ENCODE measurements at places on chromosomes 2 and 18. TPM values are rescaled to one million over a fixed set of nuclear protein-coding genes. Genes with fewer than 3 reads are reported as not detected.

C2orf15 gene
- total RNA-seq, result under 0.01 TPM

AGXT gene
- not detected for total RNA-seq

PRKAG3 gene
- not detected for total RNA-seq

CYP26B1 gene
- total RNA-seq, result not detected

CPLX4 gene
- not detected for total RNA-seq

LOXHD1 gene
- total RNA-seq, result not detected

TMEM169 gene
- 0.83 TPM for total RNA-seq

SELENOI gene
- 25.0 TPM for total RNA-seq

IGFBP2 gene
- 33.5 TPM for total RNA-seq

VIL1 gene
- total RNA-seq, result not detected

PROC gene
- total RNA-seq, result not detected

MROH2A gene
- not detected for total RNA-seq

B3GNT7 gene
- total RNA-seq, result under 0.01 TPM

DNA sequence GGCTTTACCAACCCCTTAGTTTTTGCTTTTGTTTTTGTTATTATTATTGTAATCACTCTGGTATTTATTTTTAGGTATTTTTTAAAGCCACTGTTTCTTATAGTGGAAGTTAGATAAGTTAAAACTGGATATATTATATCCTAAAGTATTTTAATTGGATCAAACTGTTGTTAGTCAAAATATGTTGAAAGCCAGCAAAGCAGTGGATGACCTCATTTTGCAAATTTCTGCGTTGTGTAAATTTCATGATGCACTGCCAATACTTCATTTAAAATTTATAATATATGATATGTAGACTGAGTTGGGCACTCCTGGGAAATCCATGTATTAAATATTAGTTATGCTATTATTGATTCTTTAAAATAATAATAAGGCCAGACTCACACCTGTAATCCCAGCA is 661.7 kb upstream of the NRXN1 start:
- no peak overlapping the region for H3K4me3 ChIP-seq
- H3K27me3 ChIP-seq, result no peaks in the 10 kb centered on the region
- H3K4me1 ChIP-seq, result no peaks in the 10 kb centered on the region

DNA sequence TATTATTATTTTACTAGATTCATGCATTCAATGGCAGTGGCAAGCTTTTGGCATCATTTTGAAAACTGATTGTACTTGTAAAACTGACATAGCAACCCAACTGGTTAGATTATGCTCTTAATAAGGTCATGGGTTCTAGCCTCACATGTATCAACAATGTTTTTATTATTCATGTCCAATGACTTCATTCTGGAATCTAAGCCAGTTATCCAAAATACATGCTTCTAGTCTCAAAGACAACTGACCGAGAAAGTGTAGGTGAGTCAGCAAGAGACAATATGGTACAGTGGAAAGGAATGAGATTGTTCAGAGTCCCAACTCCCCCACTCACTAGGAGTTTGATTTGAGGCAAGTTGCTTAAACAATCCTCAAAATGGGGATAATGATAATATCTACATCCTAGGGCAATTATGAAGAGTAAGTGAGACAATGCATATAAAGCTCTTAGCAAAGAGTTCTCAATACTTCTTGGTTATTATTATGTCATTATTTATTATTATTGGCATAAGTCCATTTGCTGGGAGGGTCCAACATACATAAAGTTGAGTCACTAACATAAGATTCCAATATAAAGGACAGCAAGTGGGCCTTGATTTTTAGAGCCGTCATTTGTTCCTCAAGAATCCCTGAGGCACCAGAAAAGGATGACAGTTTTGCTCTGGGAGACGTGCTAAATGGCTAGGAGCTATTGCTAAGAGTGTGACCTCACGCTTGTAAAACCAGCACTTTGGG is 99.4 kb downstream of the NEB start:
- H3K27me3 ChIP-seq, result no peaks in the 10 kb centered on the region
- no peak overlapping the region for H3K4me3 ChIP-seq
- no peaks in the 10 kb centered on the region for H3K4me1 ChIP-seq

GRCh38 chr2:69580486-69580885 is 63.1 kb downstream of the AAK1 start:
- no peak for DNase-seq
- no peak overlapping the region for H3K27ac ChIP-seq
- no peak overlapping the region for H3K4me3 ChIP-seq
- peaks cover 22% of the 10 kb centered on the region for H3K4me1 ChIP-seq
- H3K27me3 ChIP-seq, result no peaks in the 10 kb centered on the region

GRCh38 chr2:101387151-101387834 is at the start of gene CREG2:
TSS of gene CREG2 (minus strand) at chr2:101387503. CDS start at chr2:101387457, 46 bp downstream.
- H3K27ac ChIP-seq, result no peak within 1 kb of the TSS
- peak within 1 kb of the TSS; percentile 45 for H3K4me3 ChIP-seq
- peaks cover 6% of the 10 kb centered on the region for H3K4me1 ChIP-seq
- peaks cover 37% of the 10 kb centered on the region for H3K27me3 ChIP-seq
- H3K36me3 ChIP-seq, result no peaks in the 10 kb centered on the region
- peak; percentile 55 for DNase-seq

GRCh38 chr2:69308338-69308737 is 78.7 kb downstream of the GFPT1 start:
- H3K27me3 ChIP-seq, result no peaks in the 10 kb centered on the region
- H3K36me3 ChIP-seq, result peaks cover 2% of the 10 kb centered on the region
- no peak overlapping the region for H3K4me3 ChIP-seq

DNA sequence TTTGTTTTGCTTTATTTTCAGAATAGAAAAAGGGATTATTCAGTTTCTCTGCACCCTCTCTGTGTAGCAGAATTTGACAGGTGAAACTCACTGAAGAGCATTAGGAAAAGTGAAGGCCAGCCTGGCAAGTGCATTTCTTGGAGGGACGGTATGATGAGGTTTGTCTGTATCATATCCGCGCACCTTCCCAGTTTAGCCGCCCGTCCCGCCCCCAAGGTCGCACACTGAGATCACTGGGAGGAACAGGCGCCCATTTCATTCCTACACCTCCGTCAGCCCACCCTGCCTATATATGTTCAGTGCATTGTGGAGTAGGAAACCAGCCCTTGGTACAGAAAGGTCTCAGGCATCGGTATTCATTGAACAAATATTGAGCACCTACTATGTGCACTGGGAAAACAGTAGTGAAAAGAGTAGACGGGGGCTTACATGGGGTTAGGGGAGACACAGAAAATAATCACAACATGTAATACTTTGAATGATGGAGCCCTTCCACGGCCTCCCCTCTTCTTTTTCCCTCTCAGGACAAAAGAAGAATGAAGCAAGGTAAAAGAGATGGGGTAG is 678 bp upstream of the FECH start:
- no peak overlapping the region for H3K27ac ChIP-seq
- peaks cover 3% of the 10 kb centered on the region for H3K36me3 ChIP-seq
- no peak overlapping the region for H3K4me3 ChIP-seq
- no peak for DNase-seq
- H3K4me1 ChIP-seq, result peaks cover 3% of the 10 kb centered on the region
- no peaks in the 10 kb centered on the region for H3K27me3 ChIP-seq

DNA sequence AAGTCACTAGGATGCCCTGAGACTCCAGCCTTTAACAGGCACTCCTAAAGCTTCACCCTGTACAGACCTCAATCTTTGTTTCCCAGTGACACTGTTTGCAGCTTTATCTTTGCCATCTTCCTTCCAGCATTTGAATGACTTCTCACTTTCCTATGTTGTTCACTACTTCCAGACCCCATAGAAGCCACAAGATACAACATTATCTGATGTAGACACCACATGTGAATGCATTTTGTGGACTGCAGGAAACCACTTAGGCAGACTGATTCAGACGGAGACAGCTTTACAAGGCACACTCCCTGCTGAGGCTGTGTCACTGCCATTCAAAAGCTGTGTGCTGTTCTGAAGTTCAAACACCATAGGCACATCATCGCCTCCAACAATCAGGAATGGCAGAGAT is 67.3 kb upstream of the SPATS2L start:
- no peaks in the 10 kb centered on the region for H3K36me3 ChIP-seq
- DNase-seq, result no peak
- H3K4me1 ChIP-seq, result 0 out of 2 replicates have a peak, but pooled peaks cover 2% of the 10 kb centered on the region
- peaks cover 2% of the 10 kb centered on the region for H3K27me3 ChIP-seq

DNA sequence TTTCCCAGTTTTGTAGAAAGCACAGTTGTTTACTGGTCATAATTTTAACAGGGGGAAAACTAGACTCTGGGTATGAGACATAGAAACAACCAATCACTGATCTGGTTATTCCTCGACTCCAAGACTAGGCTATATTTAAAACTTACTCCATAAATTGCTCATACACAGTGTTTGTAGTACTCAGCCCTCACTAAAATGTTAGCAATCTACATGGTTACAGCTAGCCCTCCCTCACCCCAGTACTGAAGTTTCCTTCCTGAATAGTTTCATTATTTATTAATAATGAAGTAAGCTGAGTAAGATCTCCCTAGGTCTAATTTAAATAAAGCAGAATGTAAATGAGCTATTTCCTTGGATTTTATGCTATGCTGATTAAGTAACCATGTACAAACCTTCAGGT is 275.1 kb downstream of the CDH20 start:
- DNase-seq, result peak; percentile 68
- H3K4me3 ChIP-seq, result no peak overlapping the region
- peaks cover 8% of the 10 kb centered on the region for H3K4me1 ChIP-seq
- H3K36me3 ChIP-seq, result no peaks in the 10 kb centered on the region
- H3K27ac ChIP-seq, result no peak overlapping the region

DNA sequence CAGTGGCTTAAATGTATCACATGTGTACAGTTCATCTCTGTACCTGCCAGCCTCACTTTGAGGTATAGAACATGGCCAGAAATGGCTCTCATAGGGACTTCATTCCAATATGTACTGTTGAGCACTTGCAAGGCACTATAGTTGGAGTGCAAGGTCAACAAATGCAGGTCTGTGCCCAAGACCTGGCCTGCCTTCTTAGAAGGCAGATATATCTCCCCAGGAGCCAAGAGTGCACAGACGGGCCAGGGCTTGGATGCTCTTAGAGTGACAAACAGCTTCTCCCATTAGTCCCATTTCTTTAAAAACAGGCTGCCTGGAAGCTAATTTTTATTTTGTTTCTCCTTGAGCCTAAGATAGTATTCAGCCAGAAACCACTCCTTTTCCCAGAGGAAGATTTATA is 7.3 kb downstream of the TEX261 start:
- no peak for DNase-seq
- H3K4me3 ChIP-seq, result no peak overlapping the region
- no peaks in the 10 kb centered on the region for H3K27me3 ChIP-seq
- no peak overlapping the region for H3K27ac ChIP-seq
- H3K36me3 ChIP-seq, result peaks cover 48% of the 10 kb centered on the region

GRCh38 chr2:18777250-18777812 is 188.0 kb upstream of the NT5C1B start:
- no peak overlapping the region for H3K27ac ChIP-seq
- H3K4me3 ChIP-seq, result no peak overlapping the region
- H3K36me3 ChIP-seq, result no peaks in the 10 kb centered on the region
- H3K4me1 ChIP-seq, result peaks cover 6% of the 10 kb centered on the region

DNA sequence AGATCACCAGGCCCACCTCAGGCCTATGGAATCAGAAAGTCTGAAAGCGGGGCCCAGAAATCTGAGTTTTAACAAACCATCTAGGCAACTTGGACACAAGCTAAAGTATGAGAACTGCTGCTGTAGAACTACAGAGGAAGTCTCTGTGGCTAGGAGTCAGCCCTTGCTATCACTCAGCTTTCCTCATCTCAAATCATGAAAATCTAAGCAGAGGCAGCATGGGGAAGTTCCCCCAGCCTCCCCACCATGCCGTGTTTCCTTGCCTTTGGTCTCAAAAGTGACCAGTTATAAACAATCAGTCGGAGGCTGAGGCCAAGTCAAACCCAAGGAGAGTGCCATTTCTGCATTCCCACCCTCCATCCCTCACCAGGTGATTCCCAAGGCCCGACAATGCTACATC is 404.7 kb downstream of the BCL11A start:
- H3K27ac ChIP-seq, result no peak overlapping the region
- no peak overlapping the region for H3K4me3 ChIP-seq
- no peaks in the 10 kb centered on the region for H3K27me3 ChIP-seq

- H3K27me3 ChIP-seq, result no peaks in the 10 kb centered on the region
- peak; percentile 91 for DNase-seq
- H3K4me3 ChIP-seq, result no peak overlapping the region
- H3K27ac ChIP-seq, result no peak overlapping the region
Observed at GRCh38 chr18:22705328-22705727, 227.8 kb upstream of the RBBP8 start.

GRCh38 chr18:79393635-79394533 is 1.8 kb upstream of the NFATC1 start:
- H3K36me3 ChIP-seq, result no peaks in the 10 kb centered on the region
- DNase-seq, result peak; percentile 74
- H3K27ac ChIP-seq, result no peak overlapping the region
- H3K4me1 ChIP-seq, result peaks cover 4% of the 10 kb centered on the region
- peaks cover 26% of the 10 kb centered on the region for H3K27me3 ChIP-seq
- peak overlapping the region; percentile 40 for H3K4me3 ChIP-seq

- peaks cover 20% of the 10 kb centered on the region for H3K4me1 ChIP-seq
- H3K27ac ChIP-seq, result peak overlapping the region; percentile 44
- H3K36me3 ChIP-seq, result no peaks in the 10 kb centered on the region
Observed at GRCh38 chr2:120539937-120540718, 194.2 kb downstream of the INHBB start.

GRCh38 chr18:980586-980985 is 75.9 kb downstream of the ADCYAP1 start:
- no peak overlapping the region for H3K27ac ChIP-seq
- no peaks in the 10 kb centered on the region for H3K27me3 ChIP-seq
- no peak overlapping the region for H3K4me3 ChIP-seq
- H3K4me1 ChIP-seq, result no peaks in the 10 kb centered on the region
- H3K36me3 ChIP-seq, result no peaks in the 10 kb centered on the region
- DNase-seq, result no peak

GRCh38 chr2:118539290-118539689 is 308.2 kb downstream of the EN1 start:
- no peaks in the 10 kb centered on the region for H3K27me3 ChIP-seq
- no peak overlapping the region for H3K4me3 ChIP-seq
- H3K36me3 ChIP-seq, result no peaks in the 10 kb centered on the region
- no peaks in the 10 kb centered on the region for H3K4me1 ChIP-seq
- no peak overlapping the region for H3K27ac ChIP-seq

GRCh38 chr2:38158378-38159118 is 82.6 kb upstream of the CYP1B1 start:
- no peak overlapping the region for H3K4me3 ChIP-seq
- peaks cover 27% of the 10 kb centered on the region for H3K27me3 ChIP-seq
- peaks cover 7% of the 10 kb centered on the region for H3K4me1 ChIP-seq
- H3K27ac ChIP-seq, result peak overlapping the region; percentile 69

DNA sequence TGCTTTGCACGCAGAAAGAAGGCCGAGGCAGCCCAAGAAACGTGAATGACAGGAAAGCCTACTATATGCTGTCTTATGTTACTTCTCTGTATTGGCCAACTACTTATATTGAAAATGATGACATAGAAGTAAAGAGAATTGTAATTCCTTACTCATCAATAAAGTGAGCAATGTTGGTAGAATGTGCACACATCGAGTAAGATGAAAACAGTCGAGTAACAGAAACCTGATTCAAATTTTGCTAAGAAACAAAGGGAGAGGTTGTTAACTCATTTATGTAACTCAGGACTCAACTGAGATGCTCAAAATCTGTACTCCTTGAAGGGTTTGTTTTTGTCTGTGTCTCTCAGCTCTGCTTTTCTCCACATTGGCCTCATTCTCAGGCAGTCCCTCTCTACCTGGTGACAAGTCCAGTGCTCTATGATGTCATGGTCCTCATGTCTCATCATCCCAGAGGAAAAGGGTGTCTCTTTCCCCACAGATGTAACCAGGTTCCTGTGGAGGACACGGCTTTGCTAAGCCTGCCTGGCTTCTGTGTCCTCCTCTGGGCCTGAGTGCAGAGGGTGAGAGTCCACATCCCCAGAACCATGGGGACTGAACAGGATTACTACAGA is 30.3 kb upstream of the CCDC93 start:
- no peak for DNase-seq
- no peak overlapping the region for H3K4me3 ChIP-seq
- no peaks in the 10 kb centered on the region for H3K36me3 ChIP-seq
- H3K27ac ChIP-seq, result no peak overlapping the region
- peaks cover 13% of the 10 kb centered on the region for H3K27me3 ChIP-seq

Measured in IMR-90 (cell line).